ENCODE measurements at places on chromosomes 16 and 17.

GRCh38 chr17:43574348-43574747, 28.2 kb upstream of the ETV4 start:
- no peak for DNase-seq

DNA sequence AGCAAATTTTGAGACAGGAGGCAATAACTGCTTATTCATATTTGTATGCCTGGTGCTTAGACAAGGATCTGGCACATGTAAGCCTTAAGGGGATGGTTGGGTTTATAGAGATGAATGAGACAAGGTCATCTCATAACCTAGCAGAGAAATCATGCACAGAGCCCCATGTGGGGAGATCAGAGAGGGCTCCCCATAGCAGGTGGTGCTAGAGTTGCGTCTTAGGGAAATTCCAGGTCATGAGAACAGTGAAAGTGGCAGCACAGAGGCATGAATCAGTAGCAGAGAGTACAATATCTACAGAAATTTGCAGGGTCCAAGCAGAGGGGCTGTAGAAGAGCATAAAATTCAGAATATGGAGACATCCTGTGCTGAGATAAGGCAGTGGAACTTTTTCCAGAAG, 57.3 kb downstream of the SLC6A2 start:
- DNase-seq, result no peak

GRCh38 chr16:89413811-89414585, 76.4 kb downstream of the ANKRD11 start:
- DNase-seq, result no peak

GRCh38 chr17:58539698-58540097, 25.3 kb upstream of the MTMR4 start:
- no peak for DNase-seq

GRCh38 chr17:44122816-44123355, 555 bp downstream of the HDAC5 start:
- no peak for DNase-seq

All from PC-3 (cell line).